ENCODE measurements at places on chromosomes 2 and 18.

GRCh38 chr2:185108588-185108987 is 510.3 kb downstream of the ZNF804A start:
- no peak overlapping the region for H3K27ac ChIP-seq
- no peak for DNase-seq
- no peaks in the 10 kb centered on the region for H3K27me3 ChIP-seq
- H3K4me1 ChIP-seq = no peaks in the 10 kb centered on the region
- H3K36me3 ChIP-seq = no peaks in the 10 kb centered on the region
- no peak overlapping the region for H3K4me3 ChIP-seq

GRCh38 chr2:235757212-235757611 is 263.4 kb downstream of the AGAP1 start:
- no peak overlapping the region for H3K27ac ChIP-seq
- no peaks in the 10 kb centered on the region for H3K27me3 ChIP-seq

GRCh38 chr18:47389210-47389609 is 137.8 kb upstream of the SKOR2 start:
- DNase-seq = no peak
- no peaks in the 10 kb centered on the region for H3K4me1 ChIP-seq
- H3K27me3 ChIP-seq = peaks cover 33% of the 10 kb centered on the region
- no peaks in the 10 kb centered on the region for H3K36me3 ChIP-seq
- H3K27ac ChIP-seq = no peak overlapping the region

DNA sequence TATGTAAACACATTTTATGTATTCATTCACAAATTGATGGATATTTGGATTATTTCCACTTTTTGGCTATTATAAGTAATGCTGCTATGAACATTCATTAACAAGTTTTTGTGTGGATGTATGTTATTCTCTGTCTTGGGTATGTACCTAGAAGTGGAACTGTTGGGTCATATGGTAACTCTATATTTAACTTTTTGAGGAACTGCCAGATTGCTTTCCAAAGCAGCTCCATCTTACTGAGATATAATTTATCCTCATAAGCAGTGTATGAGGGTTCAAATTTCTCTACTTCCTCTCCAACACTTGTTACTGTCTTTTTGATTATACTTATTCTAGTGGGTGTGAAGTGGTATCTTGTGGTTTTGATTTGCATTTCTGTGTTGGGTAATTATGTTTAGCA is 7.1 kb upstream of the EML6 start:
- no peak overlapping the region for H3K4me3 ChIP-seq
- no peak for DNase-seq
- no peaks in the 10 kb centered on the region for H3K4me1 ChIP-seq
- no peaks in the 10 kb centered on the region for H3K36me3 ChIP-seq

GRCh38 chr18:13236411-13236810 is 17.9 kb downstream of the LDLRAD4 start:
- no peak overlapping the region for H3K4me3 ChIP-seq
- H3K4me1 ChIP-seq = no peaks in the 10 kb centered on the region
- peaks cover 2% of the 10 kb centered on the region for H3K36me3 ChIP-seq
- H3K27ac ChIP-seq = no peak overlapping the region
- DNase-seq = no peak

- DNase-seq = no peak
- H3K36me3 ChIP-seq = no peaks in the 10 kb centered on the region
- H3K27ac ChIP-seq = no peak overlapping the region
Measured at GRCh38 chr2:73906847-73907505, 14.2 kb downstream of the ACTG2 start.
